ENCODE measurements at places on chromosomes 6 and 20. TPM values are rescaled to one million over a fixed set of nuclear protein-coding genes. Genes with fewer than 3 reads are reported as not detected.

The BHLHE23 gene
- total RNA-seq = not detected

- peak; percentile 39 for DNase-seq
Observed at GRCh38 chr20:47735412-47736400, 49.6 kb downstream of the SULF2 start.

DNA sequence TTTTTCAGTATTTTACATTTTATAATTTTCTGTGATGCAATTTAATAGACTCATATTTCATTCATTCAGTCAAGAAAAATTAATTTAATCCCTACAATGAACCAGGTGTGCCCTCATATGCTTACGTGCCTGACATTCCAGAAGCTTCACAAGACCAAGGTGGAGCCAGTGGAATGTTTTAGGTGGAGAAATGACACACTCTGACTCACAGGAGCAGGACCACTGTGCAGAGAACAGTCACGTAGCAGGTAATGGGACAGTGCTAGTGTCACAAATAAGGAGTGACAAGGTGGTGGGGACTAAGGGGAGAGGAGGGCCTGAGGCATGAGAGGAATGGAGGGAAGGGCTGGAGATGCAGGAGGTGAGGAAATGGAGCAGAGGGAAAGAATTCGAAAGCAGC is 37.0 kb upstream of the HLA-G start:
- no peak for DNase-seq

DNA sequence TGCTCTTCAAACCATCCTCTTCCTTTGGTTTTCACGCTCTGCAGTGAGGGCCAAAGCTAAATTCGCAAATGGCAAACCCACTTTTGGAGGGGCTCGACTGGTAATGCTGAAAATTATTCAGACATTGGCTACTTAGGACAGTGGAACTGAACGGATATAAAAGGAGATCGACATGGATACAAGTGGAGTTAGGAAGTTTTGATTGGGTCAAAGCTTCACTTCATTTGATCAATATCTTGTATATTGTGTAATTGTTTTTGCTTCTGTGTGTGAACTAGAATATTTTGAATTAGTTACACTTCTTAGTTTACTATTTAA is 1.2 kb downstream of the FAM8A1 start:
- no peak for DNase-seq

The TGM2 gene
- total RNA-seq = 1.9 TPM

DNA sequence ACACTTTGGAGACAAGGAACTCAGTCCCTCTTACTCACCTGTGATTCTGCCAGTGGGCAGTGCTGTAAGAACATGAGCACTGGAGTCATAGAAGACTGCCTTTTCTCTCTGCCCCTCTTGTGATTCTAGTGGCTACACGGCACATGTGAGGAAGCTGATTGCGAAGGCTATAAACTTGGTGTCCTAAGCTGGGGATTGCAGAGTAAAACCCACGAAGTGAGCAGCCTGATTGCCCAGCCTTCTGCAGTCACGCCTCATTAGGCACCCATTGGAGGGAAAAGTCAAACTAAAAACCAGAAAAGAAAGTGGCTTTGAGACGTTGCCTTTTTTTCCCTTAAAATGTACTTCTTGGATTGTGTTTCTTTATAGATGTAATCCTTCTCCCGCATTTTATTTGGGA is 748.4 kb upstream of the CHD6 start:
- DNase-seq = no peak

- DNase-seq = peak; percentile 64
Observed at GRCh38 chr6:50816115-50816675, 2.5 kb upstream of the TFAP2B start.

DNA sequence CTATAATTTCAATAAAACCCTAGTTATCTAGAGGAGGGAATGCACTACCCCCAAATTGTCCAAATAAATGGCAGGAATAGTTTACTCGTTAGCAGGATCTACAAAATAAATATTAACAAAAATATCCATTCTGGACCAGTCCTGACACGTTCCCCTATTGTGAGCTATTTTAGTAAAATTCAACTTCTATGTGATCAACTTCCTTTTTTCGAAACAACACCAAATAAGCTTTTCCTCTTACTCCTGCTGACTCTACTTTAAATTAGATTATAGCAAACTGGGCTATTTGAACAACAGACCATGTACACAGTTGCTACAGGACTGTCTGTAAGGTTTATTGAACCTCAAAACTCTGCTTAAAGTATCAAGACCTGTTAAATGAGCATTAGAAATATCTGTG is 154.3 kb downstream of the IPCEF1 start:
- DNase-seq = no peak

- no peak for DNase-seq
Observed at GRCh38 chr6:36323062-36323461, 13.6 kb downstream of the BNIP5 start.

GRCh38 chr20:47055699-47056369 is 161.2 kb downstream of the EYA2 start:
- DNase-seq = no peak

- no peak for DNase-seq
Observed at GRCh38 chr20:42986143-42986773, 203.4 kb downstream of the PTPRT start.

DNA sequence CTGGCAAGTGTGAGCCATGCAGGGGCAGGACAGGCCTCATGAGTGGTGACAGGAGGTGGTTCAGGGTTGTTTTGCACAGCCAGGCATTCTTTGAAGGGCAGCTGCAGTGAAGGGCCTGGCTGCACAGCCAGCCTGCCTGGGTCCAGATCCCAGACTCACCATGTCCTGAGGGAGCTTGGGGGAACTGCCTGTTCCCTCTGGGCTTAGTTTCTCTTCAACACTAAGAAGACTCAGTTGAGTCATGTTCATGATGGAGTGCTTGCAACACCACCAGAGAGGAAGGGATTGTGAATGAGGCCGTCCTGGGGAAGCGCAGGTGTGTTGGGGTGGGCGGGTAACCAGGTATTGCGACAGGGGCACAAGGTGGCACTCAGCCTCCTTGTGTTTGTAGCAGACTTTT is 102.4 kb downstream of the CDH26 start:
- no peak for DNase-seq

- no peak for DNase-seq
Observed at GRCh38 chr6:6688283-6688682, 99.8 kb downstream of the LY86 start.

The TSHZ2 gene
- total RNA-seq = not detected

The TPBG gene
- total RNA-seq = 1.9 TPM

DNA sequence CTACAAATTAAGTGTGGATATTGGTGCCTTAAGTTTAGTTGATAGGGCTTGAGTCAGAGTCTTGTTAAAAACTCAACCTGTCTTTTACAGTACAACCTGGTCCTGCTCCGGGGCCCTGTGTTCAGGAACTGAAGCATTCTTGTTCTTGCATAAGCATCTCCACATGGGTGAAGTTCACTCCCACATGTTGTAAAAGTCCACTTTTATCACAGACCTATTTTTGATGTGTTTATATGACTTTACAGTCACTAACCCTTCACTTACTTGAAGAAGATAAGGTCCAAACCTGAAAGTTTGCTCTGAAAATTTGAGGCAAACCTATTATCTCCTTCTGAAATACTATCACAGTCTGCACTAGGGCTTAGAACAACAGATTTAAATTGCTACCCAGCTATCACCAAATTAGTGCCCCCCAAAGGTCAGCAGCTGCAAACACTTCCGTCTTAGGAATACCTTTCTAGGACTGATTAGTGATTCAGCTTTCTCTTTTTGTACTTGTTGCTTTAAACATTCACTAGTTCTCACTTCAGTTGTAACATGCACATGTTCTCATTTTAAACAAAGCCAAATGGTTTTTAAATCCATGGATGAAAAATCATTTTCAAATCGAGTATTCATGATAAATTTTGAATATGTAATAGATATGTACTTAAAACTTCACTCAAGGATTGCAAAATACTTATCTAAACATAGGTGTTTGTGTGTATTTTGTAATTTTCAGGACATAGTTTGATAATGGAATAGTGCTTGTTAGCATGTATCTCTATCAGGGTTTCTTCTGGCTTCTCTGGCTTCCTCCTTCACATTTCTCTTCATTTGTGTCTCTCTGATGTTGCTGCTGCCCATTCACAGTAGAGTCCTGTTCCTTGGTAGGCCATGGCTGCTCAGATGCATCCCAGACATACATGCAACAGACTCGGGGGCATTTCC is 469.8 kb upstream of the SOX4 start:
- DNase-seq = no peak

GRCh38 chr6:73830119-73830518 is 134.1 kb downstream of the CD109 start:
- DNase-seq = no peak

DNA sequence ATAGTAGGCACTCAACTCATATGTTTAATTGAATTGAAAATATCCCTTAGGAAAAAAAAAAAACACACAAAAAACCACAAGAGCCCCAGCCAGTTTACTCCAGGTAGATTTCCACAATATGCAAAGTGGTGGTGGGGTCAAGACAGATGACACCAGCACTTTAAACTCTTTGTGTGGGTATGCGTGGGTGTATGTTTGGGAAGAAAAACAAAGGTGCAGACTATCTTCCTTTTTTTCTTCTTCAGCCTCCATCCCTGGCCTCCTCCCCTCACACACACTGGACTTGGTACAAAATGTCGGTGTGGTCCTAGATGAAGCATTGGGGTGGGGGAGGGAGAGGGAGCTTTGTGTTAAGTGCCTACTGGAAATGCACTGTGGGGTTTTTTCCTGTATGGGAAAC is 42.2 kb upstream of the CDKAL1 start:
- DNase-seq = no peak

The DEFB132 gene
- total RNA-seq = not detected

The GABRR1 gene
- not detected for total RNA-seq

GRCh38 chr6:89970609-89971337 is 76.5 kb downstream of the GJA10 start:
- DNase-seq = peak; percentile 41

GRCh38 chr20:36230019-36230418 is 6.3 kb upstream of the AAR2 start:
- no peak for DNase-seq

The SLC32A1 gene
- total RNA-seq = not detected

DNA sequence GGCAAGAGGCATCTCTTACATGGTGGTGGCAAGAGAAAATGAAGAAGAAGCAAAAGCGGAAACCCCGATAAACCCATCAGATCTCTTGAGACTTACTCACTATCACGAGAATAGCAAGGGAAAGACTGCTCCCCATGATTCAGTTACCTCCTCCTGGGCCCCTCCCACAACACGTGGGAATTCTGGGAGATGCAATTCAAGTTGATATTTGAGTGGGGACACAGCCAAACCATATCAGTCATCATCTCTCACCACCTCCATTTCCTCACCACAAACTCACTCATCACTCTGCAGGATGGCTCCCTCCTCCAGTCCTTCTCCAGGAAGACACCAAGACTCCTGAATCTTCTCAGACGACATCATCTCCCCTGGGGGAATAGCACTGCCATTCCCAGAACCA is 25.8 kb upstream of the SLC16A10 start:
- no peak for DNase-seq

DNA sequence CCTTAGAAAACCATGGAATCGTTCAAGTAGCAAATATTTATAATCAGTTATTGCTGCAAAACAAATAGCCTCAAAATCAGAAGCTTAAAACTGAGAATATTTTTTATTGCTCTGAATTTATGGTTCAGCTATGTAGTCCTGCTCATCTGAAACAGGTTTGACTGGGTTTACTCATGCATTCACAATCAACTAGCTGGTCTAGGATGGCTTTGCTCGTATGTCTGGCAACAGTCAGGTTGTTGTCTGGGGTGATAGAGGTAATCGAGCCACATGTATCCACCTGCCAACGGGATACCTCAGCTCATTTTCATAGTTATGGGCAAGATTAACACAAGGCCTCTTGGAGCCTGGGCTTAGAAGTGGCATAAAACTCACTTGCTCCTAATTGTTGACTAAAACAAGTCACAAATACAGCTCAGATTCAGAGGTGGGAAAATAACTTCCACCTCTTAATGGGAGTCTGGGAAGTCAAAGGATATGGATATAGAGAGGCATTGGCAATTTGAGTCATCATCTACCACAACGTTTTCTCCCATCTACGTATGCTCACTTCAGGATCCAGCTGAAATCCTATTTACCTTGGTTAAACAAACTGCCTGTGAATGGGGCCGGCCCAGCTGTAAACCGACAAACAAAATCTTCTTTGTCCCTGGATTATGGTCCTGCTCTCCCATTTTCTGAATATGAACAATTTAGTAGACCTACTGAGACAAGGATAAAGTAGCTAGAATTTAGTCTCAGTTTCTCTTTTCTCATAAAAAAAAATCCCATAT is 54.5 kb upstream of the TENT5A start:
- DNase-seq = no peak

GRCh38 chr6:22925920-22926789 is 356.8 kb downstream of the HDGFL1 start:
- DNase-seq = no peak

DNA sequence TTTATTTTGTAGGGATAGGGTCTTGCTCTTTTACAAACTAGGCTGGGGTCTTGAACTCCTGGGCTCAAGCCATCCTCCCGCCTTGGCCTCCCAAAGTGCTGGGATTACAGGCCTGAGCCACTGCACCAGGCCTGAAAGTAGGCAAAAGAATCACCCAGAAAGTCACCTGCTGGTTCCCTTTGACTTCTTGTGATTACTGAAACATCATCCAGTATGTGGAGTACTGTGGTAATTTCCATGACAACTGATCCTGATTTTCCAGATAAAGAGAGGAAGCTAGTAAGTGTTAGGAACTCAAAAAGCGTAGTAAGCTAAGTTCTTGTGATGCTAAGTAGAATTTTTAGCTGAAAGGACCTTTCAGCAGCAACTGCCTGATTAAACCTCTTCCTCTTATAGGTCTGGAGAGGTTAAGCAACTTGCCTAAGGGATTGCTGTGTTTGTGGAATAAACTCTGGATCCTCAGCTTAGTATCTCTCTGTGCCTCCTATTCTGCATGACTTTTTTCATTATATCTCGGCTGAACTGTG is 16.8 kb downstream of the RALY start:
- no peak for DNase-seq

GRCh38 chr6:133456439-133456838 is 215.3 kb downstream of the EYA4 start:
- DNase-seq = no peak

DNA sequence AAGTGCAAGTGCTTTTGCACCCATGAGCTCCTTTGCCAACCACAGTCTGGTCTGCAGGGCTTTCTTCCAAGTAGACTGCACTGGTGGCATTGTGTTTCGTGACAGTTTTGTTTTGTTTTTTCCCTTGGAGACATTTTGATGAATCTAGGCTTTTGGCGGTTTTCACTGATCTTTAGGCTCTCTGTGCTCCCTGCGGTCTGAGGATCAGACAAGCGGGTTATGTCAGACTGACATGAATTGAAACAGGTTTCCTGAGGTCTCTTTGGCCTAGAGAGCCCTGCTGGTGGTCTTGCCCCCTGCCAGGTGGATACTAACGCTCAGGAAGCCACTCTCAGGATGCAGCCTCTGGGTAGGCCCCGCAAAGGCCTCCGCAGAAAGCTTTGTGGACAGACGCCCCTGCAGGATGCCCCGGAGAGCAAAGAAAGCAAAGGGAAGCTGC is 555.4 kb upstream of the AGPAT4 start:
- DNase-seq = no peak

The RBM24 gene
- total RNA-seq = 5.1 TPM

The PLG gene
- not detected for total RNA-seq
